ENCODE measurements at places on chromosomes 16 and 17.

GRCh38 chr17:33335491-33336173, 42.5 kb upstream of the ASIC2 start:
- no peak for DNase-seq

- DNase-seq, result no peak
These were observed 52.1 kb downstream of the METRNL start for GRCh38 chr17:83131401-83132011.

DNA sequence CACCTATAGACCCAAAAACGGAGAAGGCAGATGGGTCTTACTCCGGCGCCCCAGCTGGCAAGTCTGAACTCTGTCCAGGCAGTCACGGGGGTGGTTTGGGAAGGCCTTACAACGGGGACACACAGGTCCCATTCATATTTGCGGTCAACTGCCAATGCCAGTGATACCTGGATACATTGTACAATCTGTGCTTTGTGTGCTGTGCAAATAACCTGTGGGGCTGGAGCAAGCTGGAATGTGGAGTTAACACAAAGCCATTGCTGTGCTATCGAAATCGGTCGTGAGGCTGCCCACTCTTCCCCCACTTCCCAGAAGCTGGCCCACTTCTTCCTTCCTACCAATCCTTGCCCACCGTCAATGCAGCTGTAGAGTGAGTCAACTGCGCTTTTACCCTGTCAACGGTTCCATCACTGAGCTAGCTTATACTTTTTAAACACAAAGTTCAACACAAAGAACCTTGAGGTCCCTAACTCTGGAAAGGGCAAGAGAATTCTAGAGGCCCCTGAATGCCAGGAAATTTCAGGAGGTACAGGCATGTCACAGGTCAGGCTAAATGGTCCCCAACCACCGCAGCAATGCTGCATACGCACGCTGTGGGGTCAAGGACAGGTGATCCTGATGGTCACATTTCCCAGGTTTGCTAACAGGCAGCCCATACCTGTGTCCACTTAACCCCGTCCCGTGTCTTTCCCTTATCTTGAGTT, 122.8 kb downstream of the ZFHX3 start:
- DNase-seq, result no peak

- no peak for DNase-seq
These were observed 32.1 kb downstream of the MYH3 start for GRCh38 chr17:10624969-10625368.

DNA sequence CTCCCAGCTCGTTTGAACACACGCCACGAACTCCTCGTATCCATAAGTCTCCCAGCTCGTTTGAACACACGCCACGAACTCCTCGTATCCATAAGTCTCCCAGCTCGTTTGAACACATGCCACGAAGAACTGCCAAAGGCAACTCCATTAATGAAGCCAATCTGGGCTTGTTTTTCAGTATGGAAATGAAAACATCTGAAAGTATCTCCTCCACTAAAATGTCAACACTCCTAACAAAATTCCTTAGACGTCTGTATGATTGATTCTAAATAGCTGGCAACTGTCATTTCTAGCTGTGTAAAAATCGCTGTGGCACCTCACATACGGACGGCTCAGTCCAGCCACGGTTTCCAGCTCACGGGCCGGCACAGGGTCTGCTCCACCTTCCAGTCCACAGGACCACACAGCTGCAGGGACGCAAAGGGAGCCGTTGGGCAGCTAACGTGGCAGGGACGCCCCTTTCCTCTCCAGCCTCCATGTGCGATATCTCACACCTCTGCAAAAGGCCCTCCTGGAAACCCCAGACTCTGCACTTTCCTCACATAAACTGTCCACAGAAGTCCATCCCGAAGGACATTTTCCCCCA, 67.1 kb upstream of the METRNL start:
- peak; percentile 76 for DNase-seq

DNA sequence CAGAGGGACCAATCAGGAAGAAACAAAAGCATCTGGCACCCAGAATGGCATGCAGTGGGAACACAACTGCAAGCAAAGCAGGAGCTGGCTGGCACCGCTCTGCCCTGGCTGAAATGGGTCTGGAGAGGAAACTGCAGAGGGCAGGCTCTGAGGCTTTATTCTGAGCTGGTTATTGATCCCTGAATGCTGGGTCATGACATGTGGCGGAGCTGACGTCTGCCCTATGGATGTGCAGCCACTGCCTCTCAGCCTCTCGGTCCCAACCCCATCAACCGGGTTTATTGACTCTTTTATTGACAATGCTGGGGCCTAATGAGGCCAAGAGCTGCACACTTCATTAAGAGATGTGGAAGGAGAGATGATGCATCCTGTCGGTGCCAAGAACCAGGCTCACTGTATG, 3.9 kb upstream of the SKAP1 start:
- DNase-seq, result no peak

DNA sequence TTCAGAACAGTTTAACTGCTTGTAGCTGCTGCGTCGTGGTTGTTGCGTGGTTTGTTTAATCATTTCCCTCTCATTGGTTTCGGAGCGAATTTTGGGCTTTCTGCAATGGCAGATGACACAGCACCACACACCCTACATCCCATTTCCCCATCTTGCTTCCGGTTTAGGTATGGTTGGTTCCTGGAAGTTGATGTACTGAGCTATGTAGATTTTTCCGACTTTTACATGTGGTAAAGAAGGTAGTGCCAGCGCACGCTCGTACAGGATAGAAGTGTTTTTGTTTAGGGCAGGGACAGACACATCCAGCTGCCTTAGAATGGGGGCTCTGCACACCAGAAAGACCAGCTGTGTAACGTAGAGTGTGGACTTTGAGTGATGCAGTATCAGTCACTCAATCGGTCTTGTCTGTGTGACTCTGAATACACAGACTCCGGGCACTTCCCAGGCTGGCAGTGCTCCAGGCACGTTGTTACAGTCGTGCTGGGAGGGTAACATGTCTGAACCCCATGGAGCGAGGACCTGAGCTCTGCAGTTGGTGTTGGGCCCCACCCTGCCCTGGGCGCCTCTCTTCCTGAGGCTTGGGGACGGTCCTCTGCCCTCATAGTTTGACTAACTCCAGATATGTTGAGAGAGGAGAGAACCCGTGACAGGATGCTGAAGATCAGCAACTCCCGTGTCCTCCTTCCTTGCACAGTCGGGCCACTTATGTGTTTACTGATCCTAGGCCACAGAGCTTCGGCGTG, 172.0 kb upstream of the CHMP6 start:
- DNase-seq, result no peak

- DNase-seq, result peak; percentile 93
These were observed 28.4 kb downstream of the CDH13 start for GRCh38 chr16:82655072-82655714.

GRCh38 chr17:17845046-17845775, 8.4 kb upstream of the SREBF1 start:
- no peak for DNase-seq

All from fibroblast of skin of scalp (primary cell).